ENCODE measurements at places on chromosomes 3 and 15. TPM values are rescaled to one million over a fixed set of nuclear protein-coding genes. Genes with fewer than 3 reads are reported as not detected.

The TMC3 gene
- total RNA-seq = not detected

The GASK1A gene
- total RNA-seq = 1.4 TPM

The ALDH1A3 gene
- 10.9 TPM for total RNA-seq

The GPR156 gene
- 0.34 TPM for total RNA-seq

The PRTG gene
- 0.04 TPM for total RNA-seq

The TTLL13 gene
- not detected for total RNA-seq

The SERPINI2 gene
- total RNA-seq = not detected

The CFAP100 gene
- not detected for total RNA-seq

The FHIT gene
- 5.6 TPM for total RNA-seq

The OR5K2 gene
- total RNA-seq = not detected

The CKMT1A gene
- total RNA-seq = 36.8 TPM

The RHOV gene
- total RNA-seq = 96.8 TPM

The ARHGAP11A gene
- total RNA-seq = 5.1 TPM
